ENCODE measurements at places on chromosomes 1 and 21. TPM values are rescaled to one million over a fixed set of nuclear protein-coding genes. Genes with fewer than 3 reads are reported as not detected.
A peak's percentile ranks its signal among the peaks of the same experiment; 100 is the strongest.

- DNase-seq, result no peak
These were observed 71.9 kb downstream of the CEP350 start for GRCh38 chr1:180026556-180026955.

DNA sequence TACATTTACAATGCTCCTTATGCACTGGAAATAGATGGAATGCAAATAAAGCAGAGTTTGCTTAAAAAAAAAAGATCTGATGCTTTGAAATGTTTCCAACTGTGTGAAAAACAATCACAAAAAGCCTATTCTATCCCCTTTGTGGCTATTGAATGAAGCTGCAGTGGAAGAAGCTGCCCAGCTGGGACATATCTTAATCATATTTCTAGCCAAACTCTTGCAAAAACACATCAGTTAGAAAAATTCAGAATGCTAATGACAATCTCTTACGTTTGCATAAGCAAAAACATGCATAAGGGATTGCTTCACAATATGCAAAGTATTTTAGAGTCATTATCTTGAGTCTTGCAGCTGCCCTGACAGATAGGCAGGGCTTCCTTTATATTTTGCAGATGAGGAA is 526.4 kb upstream of the USP24 start:
- DNase-seq, result no peak

DNA sequence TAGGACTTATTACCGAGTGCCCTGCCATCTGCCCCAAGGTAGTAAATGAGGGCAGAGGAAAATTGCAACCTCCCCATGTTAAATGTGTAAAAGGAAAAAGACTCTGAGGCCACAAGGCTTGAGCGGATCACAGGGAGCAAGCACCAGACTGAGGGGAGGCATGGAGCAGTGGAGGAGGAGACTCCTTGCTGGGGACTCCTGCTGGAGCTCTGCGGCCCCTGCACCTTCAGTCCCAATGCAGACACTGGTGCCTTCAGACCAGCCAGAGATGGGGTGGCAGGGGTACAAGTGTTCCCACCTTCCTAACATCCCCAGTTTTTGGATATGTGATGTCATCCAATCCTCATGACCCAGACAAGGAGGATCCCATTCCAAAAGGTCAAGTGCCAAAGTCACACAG is 128.4 kb upstream of the NGF start:
- DNase-seq, result no peak

DNA sequence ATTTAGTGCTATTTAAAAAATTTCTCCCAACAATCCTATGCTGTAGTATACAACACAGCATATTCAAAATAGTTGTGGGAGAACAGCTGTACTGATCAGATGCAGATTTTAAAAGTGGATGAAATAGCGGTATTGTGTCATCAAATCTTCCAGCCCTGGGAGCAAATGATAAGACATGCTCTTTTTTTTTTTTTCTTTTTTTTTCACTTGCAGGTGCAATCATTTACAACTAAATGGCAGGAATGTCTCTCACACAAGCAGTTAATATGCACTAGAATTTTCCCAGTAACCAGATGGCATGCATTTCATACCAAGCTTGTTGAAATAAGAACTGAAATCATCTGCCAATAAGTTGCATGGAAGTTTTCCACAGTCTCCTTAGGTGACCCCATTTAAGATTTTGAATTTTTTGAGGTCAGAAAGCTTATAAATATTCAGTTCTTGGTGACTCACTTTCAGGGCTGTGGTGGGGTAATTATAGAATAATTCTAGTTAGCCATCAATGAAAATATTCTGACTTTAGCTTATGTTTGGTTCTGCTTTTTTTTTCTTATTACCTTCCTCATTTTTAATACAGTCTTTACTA is 623.9 kb upstream of the NR5A2 start:
- no peak for DNase-seq

GRCh38 chr21:10272216-10272615 is 249.2 kb upstream of the TPTE start:
- DNase-seq, result no peak

- no peak for DNase-seq
These were observed 8.5 kb downstream of the SLFNL1 start for GRCh38 chr1:41013024-41013423.

DNA sequence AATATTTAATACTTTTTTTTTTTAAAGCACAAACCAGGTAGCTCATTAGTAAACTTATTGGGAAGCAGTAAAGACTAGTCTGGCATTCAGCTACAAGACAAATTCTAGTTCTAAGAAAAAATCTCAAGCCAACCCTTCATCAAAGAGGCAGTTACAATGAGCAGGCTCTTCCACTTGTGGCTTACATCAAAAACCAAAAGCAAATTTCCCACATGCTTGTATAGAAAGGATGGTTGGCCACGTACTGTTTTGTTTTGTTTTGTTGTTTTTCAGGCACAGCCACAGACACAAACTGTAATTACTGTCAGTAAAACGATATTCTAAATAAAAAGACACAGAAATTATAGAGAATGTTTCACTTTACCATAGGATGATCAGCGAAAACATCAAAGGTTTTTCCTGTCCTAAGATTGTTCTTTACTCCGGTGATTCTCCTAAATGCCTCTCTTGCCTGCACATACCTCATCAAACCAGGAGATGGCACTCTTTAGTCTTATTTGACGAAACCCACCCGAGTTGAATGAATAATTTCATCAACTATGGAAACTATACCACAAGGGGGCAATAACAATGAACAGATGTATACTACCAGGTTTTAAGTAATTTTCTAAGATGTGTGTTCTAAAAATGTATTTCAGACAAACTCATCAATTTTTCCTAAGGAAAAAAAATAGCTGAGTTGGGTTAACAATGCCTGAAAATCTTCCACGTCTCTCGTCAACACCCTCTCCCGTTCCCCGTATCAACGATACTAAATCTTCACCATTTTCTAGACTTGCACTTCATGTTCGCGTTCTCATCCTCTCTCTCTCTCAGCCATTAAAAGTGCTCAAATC is 26.9 kb downstream of the RPL5 start:
- DNase-seq, result peak; percentile 47

DNA sequence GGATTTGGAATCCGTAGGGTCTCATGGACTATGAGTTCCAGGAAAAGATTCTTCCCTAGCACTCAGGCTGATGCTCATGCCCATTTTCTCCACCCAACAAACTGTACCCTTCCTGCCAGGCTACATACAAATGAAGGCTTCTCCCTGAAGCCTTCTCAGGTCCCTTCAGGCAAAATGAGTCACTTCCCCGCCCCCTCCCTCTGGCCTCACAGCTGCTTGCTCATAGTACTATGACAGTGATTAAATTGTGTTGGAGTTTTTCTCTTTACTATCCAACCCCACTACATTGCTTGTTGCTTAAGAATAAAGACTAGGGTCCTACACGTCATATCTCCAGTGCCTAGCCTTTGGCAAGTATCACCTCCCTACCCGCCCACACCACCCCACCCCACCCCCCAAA is 207.6 kb upstream of the NFIA start:
- peak; percentile 77 for DNase-seq

DNA sequence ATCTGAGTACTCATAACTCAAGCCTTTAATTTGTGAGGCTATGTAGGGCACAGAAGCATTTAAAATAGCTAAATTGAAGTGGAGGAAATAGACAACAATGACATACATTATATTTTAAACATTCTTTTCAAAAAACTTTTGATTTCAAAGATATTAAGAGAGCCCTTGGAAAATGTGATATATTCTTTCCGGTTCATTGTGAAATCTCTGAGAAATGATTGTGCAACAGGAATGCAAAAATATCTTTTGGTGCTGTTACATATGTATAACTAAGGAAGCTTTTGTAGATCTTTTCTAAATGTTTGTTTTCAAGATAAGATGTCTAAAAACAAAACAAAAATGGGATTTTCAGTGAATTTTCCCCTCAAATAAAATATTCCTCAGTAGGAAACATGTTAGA is 185.2 kb downstream of the LEPR start:
- DNase-seq, result no peak

CFHR1 gene
- not detected for total RNA-seq

GJB3 gene
- 195 TPM for total RNA-seq

EEIG2 gene
- total RNA-seq, result 3.2 TPM

CHD5 gene
- 0.10 TPM for total RNA-seq

SMPDL3B gene
- total RNA-seq, result 0.48 TPM

PGD gene
- total RNA-seq, result 190 TPM

LIX1L gene
- total RNA-seq, result 21.7 TPM

Data from foreskin keratinocyte (primary cell).